ENCODE measurements at places on chromosomes 7 and 10. TPM values are rescaled to one million over a fixed set of nuclear protein-coding genes. Genes with fewer than 3 reads are reported as not detected.

Gene ADARB2
- not detected for total RNA-seq

Gene NME8
- not detected for total RNA-seq

Gene ABCC2
- total RNA-seq: 0.78 TPM

DNA sequence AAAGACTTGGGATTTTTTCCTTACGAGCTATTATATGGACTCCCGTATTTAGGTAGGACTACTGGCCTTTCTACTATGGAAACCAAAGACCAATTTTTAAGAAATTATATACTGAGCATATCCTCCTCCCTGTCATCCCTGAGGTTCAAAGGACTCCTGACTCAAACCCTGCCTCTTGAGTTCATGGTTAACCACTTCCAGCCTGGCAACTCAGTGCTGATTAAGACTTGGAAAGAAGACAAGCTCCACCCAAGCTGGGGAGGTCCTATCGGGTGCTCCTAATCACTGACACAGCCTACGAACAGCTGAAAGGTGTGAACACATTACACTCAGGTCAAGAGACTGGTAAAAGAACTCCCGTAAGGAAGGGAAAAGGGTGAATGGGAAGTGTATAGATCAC is 66.8 kb downstream of the LYZL2 start:
- no peak overlapping the region for H3K4me3 ChIP-seq
- H3K27ac ChIP-seq: no peak overlapping the region
- no peak for DNase-seq
- H3K4me1 ChIP-seq: no peaks in the 10 kb centered on the region
- no peaks in the 10 kb centered on the region for H3K27me3 ChIP-seq

GRCh38 chr10:13788320-13788600 is 201.5 kb downstream of the PRPF18 start:
- H3K4me1 ChIP-seq: peaks cover 5% of the 10 kb centered on the region
- H3K4me3 ChIP-seq: no peak overlapping the region
- no peaks in the 10 kb centered on the region for H3K36me3 ChIP-seq
- H3K27ac ChIP-seq: peak overlapping the region; percentile 13

Gene PLXDC2
- 21.4 TPM for total RNA-seq

GRCh38 chr7:42292991-42293521 is 56.0 kb upstream of the GLI3 start:
- no peak for DNase-seq
- no peak overlapping the region for H3K4me3 ChIP-seq

Gene DUS4L
- total RNA-seq: 3.3 TPM

GRCh38 chr7:19111474-19112273 is 5.8 kb downstream of the TWIST1 start:
- no peak for DNase-seq
- no peak overlapping the region for H3K4me3 ChIP-seq
- H3K4me1 ChIP-seq: peaks cover under 1% of the 10 kb centered on the region
- H3K36me3 ChIP-seq: no peaks in the 10 kb centered on the region
- peaks cover 23% of the 10 kb centered on the region for H3K27me3 ChIP-seq

Gene AGAP5
- total RNA-seq: 3.5 TPM

GRCh38 chr7:53697913-53698312 is 662.5 kb downstream of the POM121L12 start:
- no peaks in the 10 kb centered on the region for H3K4me1 ChIP-seq
- H3K27ac ChIP-seq: no peak overlapping the region
- no peak for DNase-seq
- H3K4me3 ChIP-seq: no peak overlapping the region
- H3K36me3 ChIP-seq: no peaks in the 10 kb centered on the region

Gene ASB4
- total RNA-seq: 11.9 TPM

DNA sequence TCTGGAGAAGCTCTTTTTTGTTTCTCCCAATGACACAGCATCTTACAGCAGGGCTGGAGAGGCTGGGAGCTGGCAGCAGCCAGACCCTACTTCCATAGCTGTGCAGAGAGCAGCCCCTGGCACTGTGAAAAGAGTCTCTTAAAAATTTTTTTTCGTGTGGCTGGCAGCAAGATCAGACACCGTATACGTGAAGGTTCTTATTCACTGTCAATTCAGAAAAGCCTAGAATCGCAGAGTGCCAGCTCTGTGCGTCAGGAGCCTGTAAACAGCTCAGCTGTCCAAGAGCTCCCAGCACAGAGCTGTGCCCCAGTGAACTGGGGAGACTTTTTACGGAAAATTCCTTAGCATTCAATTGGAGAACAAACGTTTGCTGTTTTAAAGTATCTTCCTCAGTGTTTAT is 6.5 kb downstream of the BAG3 start:
- no peaks in the 10 kb centered on the region for H3K27me3 ChIP-seq
- no peak for DNase-seq
- H3K36me3 ChIP-seq: no peaks in the 10 kb centered on the region
- H3K4me1 ChIP-seq: peaks cover 75% of the 10 kb centered on the region
- peak overlapping the region; percentile 86 for H3K4me3 ChIP-seq
- H3K27ac ChIP-seq: peak overlapping the region; percentile 99

Gene ELAPOR2
- 15.9 TPM for total RNA-seq

DNA sequence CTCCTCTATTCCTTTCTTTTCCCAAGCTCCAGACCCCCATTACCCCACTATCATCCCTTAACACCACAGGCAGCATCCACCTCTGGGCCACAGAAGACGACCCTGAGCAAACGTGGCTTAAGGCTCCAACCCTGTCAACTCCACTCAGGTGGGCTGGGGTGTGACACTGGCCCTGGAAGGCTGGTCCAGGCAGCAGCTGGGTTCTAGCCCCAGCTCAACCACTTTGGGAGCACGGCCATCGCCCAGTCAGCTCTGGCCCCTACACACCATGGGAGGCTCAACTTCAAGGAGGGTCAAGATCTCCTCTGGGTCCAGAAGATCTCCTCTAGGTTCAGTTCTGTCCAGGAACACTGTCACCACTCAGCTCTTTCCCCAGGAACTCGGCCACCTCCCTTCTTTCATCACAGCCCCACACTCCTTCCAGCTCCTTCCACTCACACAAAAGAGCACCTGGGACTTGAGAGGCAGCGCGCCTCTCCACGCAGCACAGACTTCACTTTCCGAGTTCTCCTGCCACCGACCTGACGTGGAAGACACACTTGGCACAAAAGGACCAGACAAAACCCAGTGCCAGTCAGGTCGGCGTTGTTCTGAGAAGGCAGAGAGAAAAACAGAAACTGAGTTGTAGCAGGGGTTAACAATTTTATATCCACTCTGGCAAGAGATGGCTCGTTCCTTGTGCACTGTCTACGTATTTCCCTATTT is 84.1 kb downstream of the CTBP2 start:
- peak overlapping the region; percentile 58 for H3K27ac ChIP-seq
- H3K4me1 ChIP-seq: peaks cover 60% of the 10 kb centered on the region
- DNase-seq: peak; percentile 39
- H3K36me3 ChIP-seq: no peaks in the 10 kb centered on the region
- no peaks in the 10 kb centered on the region for H3K27me3 ChIP-seq
- H3K4me3 ChIP-seq: no peak overlapping the region

Gene LMOD2
- total RNA-seq: 383 TPM

Gene IDI2
- total RNA-seq: 133 TPM

Gene GJD4
- not detected for total RNA-seq

DNA sequence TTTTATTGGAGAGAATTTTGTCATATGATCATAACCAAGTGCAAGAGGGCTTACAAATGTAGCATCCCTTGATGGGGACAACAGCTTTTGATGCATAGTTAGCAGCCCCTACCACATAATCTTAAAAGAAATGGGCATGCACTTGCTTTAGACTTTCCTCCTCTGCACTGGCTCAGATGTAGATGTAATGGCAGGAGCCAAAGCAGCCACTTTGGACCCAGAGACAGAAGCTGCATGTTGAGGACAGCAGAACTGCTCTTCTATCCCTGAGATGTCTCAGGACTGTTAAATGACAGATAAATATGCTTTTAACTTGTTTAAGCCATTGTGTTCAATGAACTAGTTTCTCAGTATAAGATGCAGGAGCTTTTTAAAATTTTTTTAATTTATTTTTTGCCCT is 450.7 kb downstream of the TYW1 start:
- no peaks in the 10 kb centered on the region for H3K27me3 ChIP-seq
- H3K27ac ChIP-seq: no peak overlapping the region
- H3K4me3 ChIP-seq: no peak overlapping the region
- no peaks in the 10 kb centered on the region for H3K36me3 ChIP-seq
- H3K4me1 ChIP-seq: no peaks in the 10 kb centered on the region
- DNase-seq: no peak

Gene BUB3
- total RNA-seq: 35.3 TPM

DNA sequence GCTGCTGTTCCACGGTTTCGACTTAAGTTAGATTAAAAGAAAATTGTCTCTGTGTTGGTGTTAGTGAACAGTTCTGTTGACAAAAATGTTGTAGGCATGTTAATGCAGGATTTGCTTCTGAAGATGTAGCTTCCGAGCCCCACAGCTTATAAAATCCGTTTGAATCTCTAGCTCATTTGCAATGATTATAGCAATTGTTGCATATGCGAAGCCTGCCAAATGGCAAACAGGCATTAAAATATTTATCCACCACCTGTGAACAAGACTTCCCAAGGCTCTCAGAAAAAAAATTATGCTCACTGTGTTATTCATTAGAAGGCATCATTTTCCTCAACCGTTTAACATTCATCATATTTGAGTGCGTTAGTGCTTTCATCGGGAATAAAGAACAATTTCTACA is 14.3 kb downstream of the CFAP58 start:
- DNase-seq: no peak
- no peak overlapping the region for H3K4me3 ChIP-seq
- no peaks in the 10 kb centered on the region for H3K4me1 ChIP-seq
- no peak overlapping the region for H3K27ac ChIP-seq
- no peaks in the 10 kb centered on the region for H3K27me3 ChIP-seq
- peaks cover 10% of the 10 kb centered on the region for H3K36me3 ChIP-seq

Gene CYP2C18
- total RNA-seq: not detected

Gene MPP7
- total RNA-seq: 12.5 TPM

GRCh38 chr10:121096617-121097431 is 245.7 kb downstream of the WDR11 start:
- H3K27ac ChIP-seq: no peak overlapping the region
- no peaks in the 10 kb centered on the region for H3K36me3 ChIP-seq
- no peaks in the 10 kb centered on the region for H3K4me1 ChIP-seq
- DNase-seq: no peak
- no peak overlapping the region for H3K4me3 ChIP-seq
- H3K27me3 ChIP-seq: no peaks in the 10 kb centered on the region

Gene IRF5
- total RNA-seq: 1.4 TPM

GRCh38 chr7:155338632-155339320 is 41.1 kb downstream of the INSIG1 start:
- DNase-seq: no peak
- no peak overlapping the region for H3K4me3 ChIP-seq
- no peaks in the 10 kb centered on the region for H3K4me1 ChIP-seq
- no peaks in the 10 kb centered on the region for H3K27me3 ChIP-seq
- H3K36me3 ChIP-seq: no peaks in the 10 kb centered on the region
- H3K27ac ChIP-seq: no peak overlapping the region

Gene GRID1
- total RNA-seq: 0.20 TPM

DNA sequence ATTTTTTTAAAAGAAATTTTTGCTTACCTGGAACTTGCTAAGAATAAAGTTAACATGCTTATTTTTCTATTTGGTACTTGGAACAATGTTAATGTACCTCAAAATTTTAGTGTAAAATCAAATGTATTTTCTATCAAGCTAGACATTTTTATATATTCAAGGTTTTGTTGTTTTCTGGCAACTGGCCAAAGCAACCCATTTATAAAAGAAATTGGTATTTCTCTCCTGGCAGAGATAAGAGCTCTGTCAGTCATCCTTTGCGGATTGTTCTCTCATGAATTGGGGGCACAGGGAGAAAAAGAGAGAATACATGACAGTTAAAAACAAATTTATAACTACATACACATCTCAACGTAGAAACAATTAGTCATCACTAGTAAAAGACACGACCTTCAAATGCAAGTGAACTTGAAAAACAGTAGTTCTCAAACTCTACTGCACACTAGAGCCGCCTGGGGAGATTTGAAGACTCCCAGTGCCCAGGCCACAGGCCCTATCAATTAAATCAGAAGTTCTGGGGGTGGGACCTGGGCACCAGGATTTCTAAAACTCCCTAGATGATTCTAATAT is 152.4 kb upstream of the LAMB4 start:
- no peak overlapping the region for H3K27ac ChIP-seq
- H3K4me1 ChIP-seq: no peaks in the 10 kb centered on the region
- no peak for DNase-seq
- no peaks in the 10 kb centered on the region for H3K36me3 ChIP-seq

GRCh38 chr10:15632456-15633091 is 87.1 kb downstream of the ITGA8 start:
- H3K4me3 ChIP-seq: no peak overlapping the region
- no peaks in the 10 kb centered on the region for H3K4me1 ChIP-seq
- no peak overlapping the region for H3K27ac ChIP-seq
- H3K27me3 ChIP-seq: no peaks in the 10 kb centered on the region
- H3K36me3 ChIP-seq: no peaks in the 10 kb centered on the region
- no peak for DNase-seq

DNA sequence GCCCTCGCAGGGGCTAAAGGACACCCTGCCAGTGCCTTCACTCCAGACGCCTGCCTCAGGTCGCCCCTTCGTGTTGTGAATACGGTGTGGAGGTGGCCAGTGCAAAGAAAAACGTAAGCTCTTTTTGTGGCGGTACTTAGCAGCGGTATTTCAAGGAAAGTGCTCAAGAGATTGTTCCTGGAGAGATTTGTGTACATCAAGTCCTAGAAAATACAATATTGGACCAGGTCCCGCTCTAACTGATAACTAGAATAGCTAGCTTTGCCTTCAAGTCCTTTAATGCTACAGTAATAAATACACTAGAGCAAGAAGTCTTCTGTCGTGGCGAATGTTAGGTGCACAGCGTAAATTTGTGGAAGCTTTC is 689 bp downstream of the PLCE1 start:
- no peaks in the 10 kb centered on the region for H3K27me3 ChIP-seq
- peak overlapping the region; percentile 81 for H3K4me3 ChIP-seq
- H3K4me1 ChIP-seq: peaks cover 26% of the 10 kb centered on the region
- DNase-seq: no peak

Gene ELFN1
- 0.69 TPM for total RNA-seq

- peaks cover 67% of the 10 kb centered on the region for H3K4me1 ChIP-seq
- no peaks in the 10 kb centered on the region for H3K27me3 ChIP-seq
- no peaks in the 10 kb centered on the region for H3K36me3 ChIP-seq
- peak overlapping the region; percentile 97 for H3K4me3 ChIP-seq
- peak overlapping the region; percentile 92 for H3K27ac ChIP-seq
Measured at GRCh38 chr10:35335133-35336083, 901 bp upstream of the CCNY start.

GRCh38 chr10:119620241-119621077 is 23.7 kb upstream of the TIAL1 start:
- no peaks in the 10 kb centered on the region for H3K36me3 ChIP-seq
- H3K27me3 ChIP-seq: no peaks in the 10 kb centered on the region
- H3K4me3 ChIP-seq: no peak overlapping the region
- peak overlapping the region; percentile 60 for H3K27ac ChIP-seq

GRCh38 chr10:1872151-1872726 is 134.9 kb upstream of the ADARB2 start:
- H3K4me1 ChIP-seq: no peaks in the 10 kb centered on the region
- no peak overlapping the region for H3K27ac ChIP-seq
- H3K36me3 ChIP-seq: no peaks in the 10 kb centered on the region
- no peaks in the 10 kb centered on the region for H3K27me3 ChIP-seq
- no peak overlapping the region for H3K4me3 ChIP-seq

Gene TACC2
- total RNA-seq: 425 TPM

Gene TRIM73
- total RNA-seq: not detected

Gene CYP3A7
- not detected for total RNA-seq

Measured in psoas muscle (tissue), 8 donors.